ENCODE measurements at places on chromosomes 2 and 18.

GRCh38 chr2:46557788-46558187 lies 78.4 kb downstream of the TMEM247 start:
- peaks cover 19% of the 10 kb centered on the region for H3K36me3 ChIP-seq
- peaks cover 63% of the 10 kb centered on the region for H3K4me1 ChIP-seq
- H3K27me3 ChIP-seq: no peaks in the 10 kb centered on the region
- H3K27ac ChIP-seq: peak overlapping the region; percentile 85
- DNase-seq: no peak
- H3K4me3 ChIP-seq: no peak overlapping the region

DNA sequence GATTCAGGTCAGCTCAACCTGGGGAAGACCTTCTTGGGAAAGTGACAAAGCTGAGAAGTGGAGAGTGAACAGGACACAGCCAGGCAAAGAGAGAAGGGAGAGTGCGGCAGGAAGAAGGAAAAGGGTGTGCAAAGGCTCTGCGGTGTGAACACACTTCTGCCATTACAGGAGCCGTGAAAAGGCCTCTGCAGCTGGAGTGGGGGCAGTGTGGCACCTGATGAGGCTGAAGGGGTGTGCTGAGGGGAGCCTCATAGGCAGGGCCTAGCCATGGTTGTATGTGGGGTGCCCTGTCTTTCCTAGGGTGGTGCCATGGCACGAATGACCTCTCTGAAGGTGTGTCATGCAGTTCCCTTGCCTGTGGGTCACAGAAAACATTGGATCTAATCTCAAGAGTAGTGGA lies 347.6 kb downstream of the CYRIA start:
- H3K4me1 ChIP-seq: no peaks in the 10 kb centered on the region
- no peaks in the 10 kb centered on the region for H3K36me3 ChIP-seq
- no peak overlapping the region for H3K4me3 ChIP-seq
- no peak for DNase-seq
- H3K27ac ChIP-seq: no peak overlapping the region

DNA sequence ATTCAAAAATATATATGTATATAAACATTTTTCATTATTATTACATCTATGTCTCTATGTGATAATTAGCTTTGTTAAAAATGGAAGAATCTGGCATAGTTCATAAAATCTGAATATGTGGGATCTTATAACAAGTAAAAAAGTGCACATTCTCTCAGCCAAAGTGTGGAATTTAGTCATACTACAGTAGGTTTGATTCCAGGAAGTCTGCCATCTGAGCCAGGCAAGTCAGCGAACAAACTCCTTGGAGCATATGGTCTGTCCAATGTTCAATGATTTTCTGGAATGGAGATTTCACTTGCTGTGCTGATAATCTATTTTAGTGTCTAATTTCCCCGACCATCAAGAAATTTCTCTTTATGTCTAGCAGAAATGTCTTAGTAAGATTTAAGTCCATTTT lies 1033.2 kb upstream of the NXPH2 start:
- H3K36me3 ChIP-seq: no peaks in the 10 kb centered on the region
- H3K27ac ChIP-seq: no peak overlapping the region
- DNase-seq: no peak
- H3K4me3 ChIP-seq: no peak overlapping the region

DNA sequence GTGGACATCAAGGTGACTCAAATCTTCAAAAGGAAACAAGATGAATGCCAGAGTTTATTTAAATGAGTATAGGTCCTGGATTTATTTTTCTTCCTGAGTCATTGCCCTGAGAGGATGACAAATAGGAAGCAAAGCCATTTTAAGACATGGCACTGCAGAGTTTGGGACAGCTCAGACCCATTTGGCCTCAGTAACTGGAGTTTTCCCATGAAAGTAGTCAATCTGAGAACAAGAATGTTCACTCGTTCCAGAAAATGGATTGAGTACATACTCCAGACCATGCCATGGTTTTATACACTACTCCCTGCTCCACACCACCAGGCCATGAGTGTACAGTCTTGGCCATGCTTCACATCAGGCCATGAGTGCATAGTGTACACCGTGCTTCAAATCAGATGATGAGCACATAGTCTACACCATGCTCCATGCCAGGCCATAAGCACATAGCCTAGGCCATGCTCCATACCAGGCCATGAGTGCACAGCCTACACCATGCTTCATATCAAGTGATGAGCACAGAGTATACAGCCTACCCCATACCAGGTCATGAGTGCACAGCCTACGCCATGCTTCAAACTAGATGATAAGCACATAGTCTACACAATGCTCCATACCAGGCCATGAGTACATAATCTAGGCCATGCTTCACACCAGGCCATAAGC lies 202.4 kb downstream of the FBXO15 start:
- H3K27ac ChIP-seq: no peak overlapping the region
- H3K4me3 ChIP-seq: no peak overlapping the region
- no peaks in the 10 kb centered on the region for H3K36me3 ChIP-seq
- H3K4me1 ChIP-seq: no peaks in the 10 kb centered on the region
- H3K27me3 ChIP-seq: peaks cover 6% of the 10 kb centered on the region

GRCh38 chr2:150977296-150977695 lies 284.4 kb downstream of the RBM43 start:
- H3K27ac ChIP-seq: no peak overlapping the region
- no peak overlapping the region for H3K4me3 ChIP-seq
- no peak for DNase-seq
- H3K27me3 ChIP-seq: no peaks in the 10 kb centered on the region
- no peaks in the 10 kb centered on the region for H3K4me1 ChIP-seq

DNA sequence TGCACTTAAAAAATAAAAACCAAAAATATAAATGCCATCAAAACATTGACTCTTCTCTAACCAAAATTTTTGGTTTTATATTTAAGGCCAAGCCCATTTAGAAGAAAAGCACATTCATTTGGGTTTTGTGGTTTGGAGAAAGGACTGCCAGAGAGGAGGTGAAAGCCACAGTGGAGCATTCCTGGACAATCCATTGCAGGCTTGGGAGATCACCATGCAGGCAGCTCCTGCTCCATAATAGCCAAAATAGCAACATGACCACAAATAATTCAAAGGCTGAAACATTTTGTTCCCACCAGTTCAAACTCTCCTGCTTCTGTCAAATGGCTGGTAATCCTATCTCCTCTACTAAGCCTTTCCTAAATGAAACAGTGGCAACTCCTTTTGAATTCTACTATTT lies 73.5 kb downstream of the GALNT3 start:
- H3K4me3 ChIP-seq: no peak overlapping the region
- H3K27me3 ChIP-seq: peaks cover 36% of the 10 kb centered on the region
- H3K4me1 ChIP-seq: no peaks in the 10 kb centered on the region

GRCh38 chr18:73717570-73717969 lies 430.1 kb downstream of the FBXO15 start:
- no peaks in the 10 kb centered on the region for H3K27me3 ChIP-seq
- no peak overlapping the region for H3K27ac ChIP-seq
- no peaks in the 10 kb centered on the region for H3K36me3 ChIP-seq
- no peak overlapping the region for H3K4me3 ChIP-seq
- no peaks in the 10 kb centered on the region for H3K4me1 ChIP-seq

DNA sequence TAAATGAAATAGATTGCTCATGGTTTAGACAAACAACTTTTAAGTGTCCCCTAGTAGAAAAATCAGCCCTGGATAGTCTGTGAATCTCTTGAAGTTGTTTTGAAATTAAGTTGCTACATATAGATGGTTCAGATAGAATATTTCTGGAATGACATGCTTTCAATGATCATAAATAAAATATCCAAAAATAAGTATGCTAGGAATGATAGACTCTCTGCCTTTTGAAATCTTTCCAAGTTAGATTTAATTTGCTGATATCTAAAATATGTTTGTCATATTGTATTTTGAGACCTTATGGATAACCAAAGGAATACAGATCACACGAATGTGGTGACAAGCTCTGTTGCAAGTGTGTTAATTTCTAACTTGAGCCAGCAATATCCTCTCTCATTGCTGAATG lies 488.7 kb downstream of the THSD7B start:
- no peak for DNase-seq
- no peak overlapping the region for H3K27ac ChIP-seq
- no peak overlapping the region for H3K4me3 ChIP-seq

GRCh38 chr18:77113361-77114151 lies 19.0 kb downstream of the MBP start:
- H3K4me1 ChIP-seq: peaks cover 73% of the 10 kb centered on the region
- DNase-seq: no peak
- H3K36me3 ChIP-seq: peaks cover 62% of the 10 kb centered on the region
- no peak overlapping the region for H3K4me3 ChIP-seq
- no peaks in the 10 kb centered on the region for H3K27me3 ChIP-seq

Data from effector memory CD8-positive, alpha-beta T cell (primary cell).